ENCODE measurements at places on chromosomes 16 and 17.

GRCh38 chr17:14784997-14785696 lies 480.0 kb downstream of the PMP22 start:
- peak; percentile 7 for DNase-seq

- no peak for DNase-seq
Observed at GRCh38 chr17:53253956-53254597, 568.6 kb upstream of the KIF2B start.

DNA sequence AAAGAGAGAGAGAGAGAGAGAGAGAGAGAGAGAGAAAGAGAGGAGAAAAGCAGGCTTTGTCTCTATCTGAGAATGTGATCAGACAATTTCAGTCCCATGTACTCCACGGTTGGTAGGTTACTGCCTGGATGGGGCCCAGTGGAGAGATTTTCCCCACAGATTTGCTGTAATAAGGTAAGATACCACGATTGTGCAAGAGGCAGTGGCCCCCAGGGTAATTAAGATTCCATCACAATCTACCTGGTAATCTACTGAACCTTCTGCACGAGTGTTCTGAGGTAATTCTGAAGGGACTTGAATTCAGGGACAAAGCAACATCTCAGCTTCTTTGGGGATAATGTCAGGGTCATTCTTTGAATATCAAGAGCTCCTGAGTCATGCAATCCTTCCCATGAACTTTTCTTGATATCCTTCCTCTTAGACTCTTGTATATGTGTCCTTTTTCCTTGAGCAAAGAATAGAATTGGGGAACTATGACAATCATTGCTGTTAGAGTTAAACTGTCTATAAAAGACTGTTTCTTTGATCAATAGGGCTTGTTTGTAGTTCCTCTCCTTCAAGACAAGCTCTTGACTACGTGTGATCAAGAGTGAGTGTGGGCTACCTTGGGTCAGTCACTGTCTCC lies 306.6 kb downstream of the MAF start:
- DNase-seq: no peak

GRCh38 chr16:67165121-67166078 lies 855 bp downstream of the HSF4 start:
- no peak for DNase-seq

- DNase-seq: no peak
Observed at GRCh38 chr16:57020651-57021050, 31.3 kb downstream of the NLRC5 start.

DNA sequence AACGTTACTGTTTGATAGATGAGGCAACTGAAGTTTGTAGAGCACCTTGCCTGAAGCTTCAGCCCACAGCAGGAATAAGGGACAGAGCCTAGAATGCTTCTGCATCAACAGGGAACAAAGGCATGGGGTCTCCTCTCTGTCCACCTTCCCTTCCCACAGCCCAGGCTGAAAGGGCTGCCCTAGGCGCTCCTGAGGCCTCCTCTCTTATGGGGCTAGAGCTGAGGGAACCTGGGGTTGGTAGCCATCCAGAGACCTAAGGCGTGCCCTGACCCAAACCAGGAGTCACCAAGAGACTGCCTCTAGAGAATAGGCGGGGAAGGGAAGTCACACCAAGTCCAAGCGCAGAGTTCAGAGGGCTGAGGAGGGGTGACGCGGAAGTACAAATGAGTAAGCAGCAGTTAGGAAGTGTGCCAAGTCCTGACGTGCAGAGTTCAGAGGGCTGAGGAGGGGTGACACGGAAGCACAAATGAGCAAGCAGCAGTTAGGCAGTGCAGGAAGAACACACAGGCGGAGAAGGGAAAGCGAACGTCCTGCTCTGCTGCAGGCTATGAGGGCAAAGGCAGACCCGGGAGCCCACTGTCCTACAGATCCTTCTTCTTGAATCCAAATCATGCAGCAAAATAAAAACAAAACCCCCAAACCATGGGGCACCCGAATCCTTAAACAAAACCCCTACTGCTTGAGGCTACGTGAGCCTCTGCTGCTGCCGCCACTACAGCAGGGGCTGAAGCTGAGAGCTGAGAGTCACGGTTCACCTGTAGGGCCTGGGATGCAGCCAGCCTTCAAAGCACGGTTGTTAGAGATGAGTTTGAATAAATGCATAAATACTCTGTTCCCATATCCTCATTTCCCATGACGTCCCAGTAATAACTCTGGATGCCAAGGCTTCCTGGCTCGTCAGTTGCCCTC lies 2.7 kb upstream of the SPG7 start:
- DNase-seq: peak; percentile 92
